ENCODE measurements at places on chromosomes 2 and 18.
A peak's percentile ranks its signal among the peaks of the same experiment; 100 is the strongest.

DNA sequence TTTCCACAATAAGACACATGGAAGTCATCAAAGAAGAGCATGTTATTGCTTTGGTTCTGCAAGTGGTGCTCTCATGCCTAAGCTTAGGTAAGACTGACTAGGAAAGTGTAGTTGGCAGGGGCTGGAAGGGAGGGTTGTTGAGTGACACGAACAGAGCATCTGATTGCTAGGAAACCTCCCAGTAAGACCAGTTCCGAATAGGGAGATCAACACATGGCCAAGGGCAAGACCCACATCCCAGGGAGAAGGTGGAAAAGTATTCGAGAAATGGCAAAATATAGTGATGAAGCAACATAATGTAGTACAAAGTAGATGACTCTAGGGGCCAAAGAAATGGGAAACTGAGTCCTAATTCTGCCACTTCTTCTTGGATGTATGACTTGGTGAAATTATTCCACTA lies 33.8 kb upstream of the FMNL2 start:
- H3K36me3 ChIP-seq: no peaks in the 10 kb centered on the region
- no peaks in the 10 kb centered on the region for H3K4me1 ChIP-seq
- no peak for DNase-seq
- H3K4me3 ChIP-seq: no peak overlapping the region
- no peak overlapping the region for H3K27ac ChIP-seq
- H3K27me3 ChIP-seq: no peaks in the 10 kb centered on the region

GRCh38 chr2:222802514-222803196 lies 58.2 kb upstream of the ACSL3 start:
- no peaks in the 10 kb centered on the region for H3K36me3 ChIP-seq
- no peaks in the 10 kb centered on the region for H3K27me3 ChIP-seq
- DNase-seq: no peak
- no peak overlapping the region for H3K27ac ChIP-seq
- no peak overlapping the region for H3K4me3 ChIP-seq

DNA sequence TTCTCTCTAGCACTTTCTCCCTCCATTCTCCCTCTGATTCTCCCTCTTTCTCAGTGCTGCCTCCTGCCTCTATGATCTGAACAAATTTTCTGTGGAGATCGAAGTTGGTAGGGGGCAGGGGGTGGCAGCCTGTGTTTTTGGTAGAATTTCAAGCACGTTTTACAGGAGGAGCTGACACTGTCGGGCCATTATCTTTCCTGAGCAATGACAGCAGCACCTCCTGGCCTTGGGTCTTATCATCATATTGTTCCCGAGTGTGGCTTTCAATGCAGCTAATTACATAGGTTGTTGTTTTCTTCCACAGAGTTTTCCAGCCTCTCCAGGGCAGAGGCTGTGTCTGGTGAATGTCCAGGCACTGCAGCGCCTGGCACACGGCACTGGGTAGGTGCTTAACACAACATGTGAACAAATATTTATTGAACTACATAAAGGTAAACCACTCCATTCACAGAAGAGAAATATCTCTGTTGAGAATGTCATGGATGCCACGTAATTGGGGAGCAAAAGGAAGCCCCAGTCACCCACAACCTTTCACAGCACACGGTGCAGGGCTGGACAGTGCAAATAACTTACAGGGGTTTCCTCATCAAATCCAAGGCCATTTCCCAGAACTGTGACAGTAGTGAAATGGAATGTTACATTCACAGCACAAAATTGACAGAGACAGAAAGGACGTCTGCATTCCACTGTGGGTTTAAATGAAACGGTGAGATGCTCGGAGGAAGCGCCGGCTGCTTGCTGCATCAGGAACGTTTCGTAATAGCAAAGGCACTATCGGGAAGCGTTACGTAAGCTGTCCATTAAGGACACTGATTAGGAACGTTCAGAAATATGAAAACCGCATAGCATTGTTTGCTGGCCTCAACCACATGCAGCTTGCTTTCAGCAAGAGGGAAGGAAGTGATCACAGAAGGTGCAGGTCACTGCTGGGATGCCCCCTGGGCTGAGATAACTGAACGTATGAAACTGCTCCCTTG lies 6.5 kb upstream of the KCNG2 start:
- H3K4me1 ChIP-seq: no peaks in the 10 kb centered on the region
- no peaks in the 10 kb centered on the region for H3K36me3 ChIP-seq
- no peak overlapping the region for H3K27ac ChIP-seq
- no peak for DNase-seq

DNA sequence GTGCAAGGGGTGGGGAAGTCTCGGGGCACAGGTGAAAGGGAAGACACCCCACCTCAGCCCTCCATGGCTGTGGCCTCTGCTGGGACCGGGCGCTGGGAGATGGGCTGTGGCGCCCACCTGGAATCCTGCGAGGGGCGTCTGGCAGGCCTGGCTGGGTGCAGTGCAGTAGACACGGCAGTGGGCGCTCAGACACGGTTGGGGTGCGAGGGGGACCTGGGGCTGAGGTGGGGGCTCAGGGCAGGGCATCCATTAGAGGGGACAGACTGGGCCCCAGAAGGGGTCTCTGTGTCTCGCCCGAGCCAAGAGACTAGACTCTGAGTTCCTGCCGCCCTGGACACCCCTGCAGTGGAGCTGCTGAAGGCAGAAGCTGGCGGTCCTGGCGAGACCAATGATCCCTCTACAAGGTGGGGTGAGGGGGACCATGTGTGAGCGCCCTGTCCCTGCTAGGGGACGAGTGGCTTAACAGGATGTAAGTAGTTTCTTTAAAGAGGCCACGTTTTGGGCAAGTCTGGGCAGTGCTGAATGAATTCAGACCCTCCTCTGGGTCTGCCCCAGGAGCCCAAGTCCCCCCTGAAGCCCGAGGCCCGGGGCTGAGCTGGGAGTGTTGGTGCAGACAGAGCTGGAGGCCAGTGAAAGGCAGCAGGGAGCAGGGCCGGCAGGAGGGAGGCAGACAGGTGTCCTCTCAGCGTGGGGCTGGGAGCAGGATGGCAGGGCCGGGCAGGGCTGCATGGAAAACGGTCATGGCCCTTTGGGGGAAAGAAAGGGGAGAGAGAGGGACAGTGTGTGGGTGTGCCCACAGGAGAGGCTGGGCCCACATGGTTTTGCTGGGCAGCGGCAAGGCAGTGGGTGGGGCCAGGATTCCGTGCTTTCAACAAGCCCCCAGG lies 57.2 kb downstream of the HS6ST1 start:
- peak overlapping the region; percentile 61 for H3K27ac ChIP-seq
- no peaks in the 10 kb centered on the region for H3K36me3 ChIP-seq

DNA sequence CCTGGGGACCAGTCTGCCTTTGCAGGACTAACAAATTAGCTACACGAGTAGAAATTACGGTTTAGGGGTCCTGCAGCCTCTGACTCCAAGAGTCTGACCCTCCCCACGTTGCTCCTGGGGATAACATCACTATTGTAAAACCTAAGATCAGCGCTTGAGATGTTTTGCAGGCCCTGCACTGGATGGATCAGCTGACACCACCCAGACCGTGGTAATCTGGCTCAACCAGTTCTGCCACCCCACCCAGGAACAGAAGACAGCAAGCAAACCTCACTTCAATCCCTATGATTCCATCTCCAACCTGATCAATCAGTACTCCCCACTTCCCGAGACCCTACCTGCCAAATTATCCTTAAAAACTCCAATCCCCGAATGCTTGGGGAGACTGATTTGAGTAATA lies 31.7 kb downstream of the NGEF start:
- H3K27me3 ChIP-seq: no peaks in the 10 kb centered on the region
- H3K4me3 ChIP-seq: no peak overlapping the region
- no peaks in the 10 kb centered on the region for H3K36me3 ChIP-seq

DNA sequence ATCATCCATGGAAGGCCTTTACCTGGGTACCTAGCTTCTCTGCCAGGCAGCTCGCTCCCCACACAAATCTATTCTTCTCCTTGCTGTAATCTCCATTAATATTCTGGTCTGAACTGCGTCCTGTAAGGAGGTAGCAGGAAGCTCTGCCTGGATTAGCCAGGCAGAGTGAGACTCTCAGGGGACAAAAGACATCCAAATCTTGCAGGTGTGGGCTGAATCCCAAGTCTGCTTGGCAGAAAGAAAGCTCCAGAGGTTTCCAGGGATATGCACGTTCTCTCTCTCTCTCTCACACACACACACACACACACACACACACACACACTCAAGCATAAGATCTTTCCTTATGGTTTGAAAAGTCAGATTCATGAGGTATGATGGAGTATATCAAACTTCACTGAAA lies 66.5 kb downstream of the THNSL2 start:
- H3K27ac ChIP-seq: no peak overlapping the region
- no peaks in the 10 kb centered on the region for H3K27me3 ChIP-seq
- no peaks in the 10 kb centered on the region for H3K36me3 ChIP-seq
- no peaks in the 10 kb centered on the region for H3K4me1 ChIP-seq
- no peak for DNase-seq
- no peak overlapping the region for H3K4me3 ChIP-seq

GRCh38 chr2:190972846-190973245 lies 41.1 kb downstream of the STAT1 start:
- no peak overlapping the region for H3K27ac ChIP-seq
- H3K36me3 ChIP-seq: peaks cover 10% of the 10 kb centered on the region
- H3K4me1 ChIP-seq: no peaks in the 10 kb centered on the region

DNA sequence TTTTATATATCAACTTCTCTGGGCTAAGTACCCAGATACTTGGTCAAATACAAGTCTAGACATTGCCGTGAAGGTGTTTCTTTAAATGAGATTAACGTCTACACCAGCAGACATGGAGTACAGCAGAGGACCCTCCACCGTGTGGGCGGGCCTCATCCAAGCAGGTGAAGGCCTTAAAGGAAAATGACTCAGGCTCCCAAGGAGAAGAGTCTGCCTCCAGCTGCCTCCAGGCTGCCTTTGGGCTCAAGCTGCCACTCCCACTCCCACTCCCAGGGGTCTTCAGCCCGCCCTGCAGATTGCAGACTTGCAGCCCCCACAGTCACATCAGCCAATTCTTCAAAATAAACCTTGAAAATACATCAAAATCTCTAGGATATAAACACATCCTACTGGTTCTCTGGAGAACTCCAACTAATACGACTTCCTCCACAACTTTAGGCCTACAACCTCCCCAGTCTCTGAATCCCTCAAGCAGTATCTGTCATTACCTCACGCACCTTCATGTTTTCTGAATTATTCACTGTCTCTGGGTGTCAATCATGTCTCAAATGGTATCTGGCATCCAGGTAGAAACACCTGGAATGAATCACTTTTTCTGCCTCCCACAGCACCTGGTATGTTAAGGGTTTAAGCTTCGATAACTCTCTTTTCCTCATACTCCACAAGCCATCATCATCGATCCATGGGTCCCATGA lies 6.9 kb downstream of the ITGB1BP1 start:
- no peaks in the 10 kb centered on the region for H3K36me3 ChIP-seq
- H3K4me1 ChIP-seq: no peaks in the 10 kb centered on the region
- H3K27me3 ChIP-seq: no peaks in the 10 kb centered on the region
- H3K27ac ChIP-seq: no peak overlapping the region

- no peaks in the 10 kb centered on the region for H3K4me1 ChIP-seq
- H3K27me3 ChIP-seq: no peaks in the 10 kb centered on the region
- no peak overlapping the region for H3K27ac ChIP-seq
- no peak for DNase-seq
Measured at GRCh38 chr2:152062125-152063091, 36.4 kb downstream of the CACNB4 start.

DNA sequence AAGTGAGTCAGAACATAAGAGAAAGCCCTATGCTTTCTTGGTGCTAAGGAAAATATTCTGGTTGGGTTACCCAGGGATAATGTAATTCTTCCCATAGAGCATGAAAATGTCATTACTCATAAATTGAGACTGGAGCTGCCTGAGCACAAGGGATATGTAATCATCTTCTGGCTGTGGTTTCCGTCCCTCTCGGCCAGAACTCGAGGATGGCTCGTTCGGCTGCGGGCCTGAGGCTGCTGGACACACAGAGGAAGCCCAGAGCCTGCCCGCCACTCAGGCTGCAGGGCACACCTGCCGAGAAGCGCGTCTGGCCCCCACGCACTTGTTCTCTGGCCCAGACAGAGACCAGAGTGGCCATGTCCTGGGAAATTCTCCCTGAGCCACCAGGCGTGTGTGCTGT lies 104.9 kb downstream of the ASAP2 start:
- DNase-seq: no peak
- no peak overlapping the region for H3K27ac ChIP-seq
- H3K4me1 ChIP-seq: peaks cover 2% of the 10 kb centered on the region

GRCh38 chr2:39246382-39246980 lies 2.7 kb upstream of the CDKL4 start:
- no peaks in the 10 kb centered on the region for H3K4me1 ChIP-seq
- no peak overlapping the region for H3K4me3 ChIP-seq
- no peak overlapping the region for H3K27ac ChIP-seq
- H3K27me3 ChIP-seq: no peaks in the 10 kb centered on the region

DNA sequence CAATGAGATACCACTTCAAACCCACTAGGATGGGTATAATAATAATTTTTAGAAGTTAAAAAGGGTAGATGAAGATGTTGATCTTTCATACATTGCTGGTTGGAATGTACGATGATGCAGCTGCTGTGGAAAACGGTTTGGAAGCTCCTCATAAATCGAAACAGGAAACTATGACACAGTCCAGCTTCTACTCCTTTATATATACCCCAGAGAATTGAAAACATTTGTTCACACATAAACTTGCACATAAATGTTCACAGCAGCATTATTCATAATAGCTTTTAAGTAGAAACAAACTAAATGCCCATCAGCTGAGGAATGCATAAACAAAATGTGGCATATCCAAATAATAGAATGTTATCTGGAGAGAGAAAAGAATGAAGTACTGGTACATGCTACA lies 95.0 kb downstream of the STRADB start:
- DNase-seq: no peak
- H3K4me1 ChIP-seq: no peaks in the 10 kb centered on the region
- no peak overlapping the region for H3K27ac ChIP-seq
- H3K36me3 ChIP-seq: no peaks in the 10 kb centered on the region
- H3K4me3 ChIP-seq: no peak overlapping the region

DNA sequence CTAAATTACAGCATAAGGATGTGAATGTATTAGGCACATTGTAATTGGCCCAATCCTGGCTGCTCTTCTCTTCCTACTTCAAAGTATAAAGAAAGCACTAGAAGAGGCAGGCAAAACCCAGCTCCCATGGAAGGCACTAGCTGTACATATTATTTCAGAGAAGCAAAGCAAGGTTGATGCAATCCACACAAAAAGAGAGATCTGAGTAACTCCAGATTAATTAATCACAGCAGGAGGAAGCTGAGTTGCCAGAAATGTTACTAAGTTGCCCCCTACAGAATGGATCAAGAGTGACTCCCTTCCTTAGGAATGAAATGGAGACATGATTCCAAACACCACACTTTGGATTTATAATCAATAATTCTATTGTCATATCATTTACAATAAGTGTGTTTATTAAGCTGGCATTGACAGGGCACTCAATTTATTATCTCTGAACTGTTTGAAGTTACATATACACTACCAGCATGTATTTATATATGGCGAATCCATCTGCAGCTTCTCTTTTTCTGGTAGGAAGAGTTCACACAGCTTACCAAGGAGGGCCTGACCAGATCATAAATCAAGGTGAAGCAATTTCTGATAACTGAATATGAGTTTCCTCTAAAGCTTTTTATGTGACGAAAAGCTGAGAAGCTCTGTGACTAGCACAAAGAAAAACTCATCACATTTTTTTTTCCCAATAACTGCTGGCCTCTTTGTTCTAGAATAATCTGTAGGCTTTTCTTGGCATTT lies 393.1 kb upstream of the LYPD1 start:
- H3K27me3 ChIP-seq: no peaks in the 10 kb centered on the region
- no peak overlapping the region for H3K27ac ChIP-seq
- no peak for DNase-seq
- H3K4me3 ChIP-seq: no peak overlapping the region

GRCh38 chr2:60523963-60524362 lies 29.5 kb downstream of the BCL11A start:
- no peaks in the 10 kb centered on the region for H3K36me3 ChIP-seq
- H3K27ac ChIP-seq: no peak overlapping the region
- H3K27me3 ChIP-seq: no peaks in the 10 kb centered on the region
- H3K4me3 ChIP-seq: no peak overlapping the region

- H3K4me1 ChIP-seq: no peaks in the 10 kb centered on the region
- no peaks in the 10 kb centered on the region for H3K27me3 ChIP-seq
- no peak overlapping the region for H3K4me3 ChIP-seq
Measured at GRCh38 chr2:101371636-101372035, 15.7 kb downstream of the CREG2 start.

Measured in mesendoderm (in vitro differentiated cells).